Suppressor macrophage treated with lipopolysaccharide for 1 hour (primary cell): ENCODE measurements at places on chromosomes 3 and 15.

- no peak for DNase-seq
Measured at GRCh38 chr3:44661189-44661588, 12.7 kb downstream of the ZNF35 start.

DNA sequence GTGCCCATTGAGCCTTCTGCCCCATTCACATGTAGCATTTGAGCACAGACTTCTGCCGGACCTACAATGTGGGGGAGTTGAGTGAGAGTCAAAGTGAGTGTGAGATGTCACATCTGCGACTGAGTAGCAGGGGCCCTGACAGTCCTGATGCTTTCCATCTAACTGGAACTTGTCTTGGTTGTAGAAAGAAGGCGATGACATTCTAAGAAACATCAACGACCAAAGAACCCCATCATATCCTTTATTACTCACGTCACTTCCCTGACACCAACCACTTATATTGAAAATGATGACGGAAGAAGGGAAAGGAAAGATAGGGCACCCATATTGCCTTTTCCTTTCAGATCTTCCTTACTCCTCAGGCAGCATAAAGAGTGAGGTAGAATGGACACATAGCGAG lies 30.5 kb downstream of the SMAD3 start:
- no peak for DNase-seq

GRCh38 chr3:4504340-4505261 lies 11.5 kb downstream of the ITPR1 start:
- DNase-seq, result peak; percentile 51

- no peak for DNase-seq
Measured at GRCh38 chr3:66404197-66404596, 96.6 kb downstream of the LRIG1 start.

- DNase-seq, result no peak
Measured at GRCh38 chr15:76440441-76440840, 103.9 kb downstream of the ISL2 start.

GRCh38 chr15:86167841-86168240 lies 88.2 kb downstream of the AGBL1 start:
- DNase-seq, result no peak

GRCh38 chr3:194930377-194931204 lies 244.9 kb downstream of the FAM43A start:
- peak; percentile 47 for DNase-seq

GRCh38 chr3:10560060-10560861 lies 54.9 kb upstream of the ATP2B2 start:
- DNase-seq, result no peak

DNA sequence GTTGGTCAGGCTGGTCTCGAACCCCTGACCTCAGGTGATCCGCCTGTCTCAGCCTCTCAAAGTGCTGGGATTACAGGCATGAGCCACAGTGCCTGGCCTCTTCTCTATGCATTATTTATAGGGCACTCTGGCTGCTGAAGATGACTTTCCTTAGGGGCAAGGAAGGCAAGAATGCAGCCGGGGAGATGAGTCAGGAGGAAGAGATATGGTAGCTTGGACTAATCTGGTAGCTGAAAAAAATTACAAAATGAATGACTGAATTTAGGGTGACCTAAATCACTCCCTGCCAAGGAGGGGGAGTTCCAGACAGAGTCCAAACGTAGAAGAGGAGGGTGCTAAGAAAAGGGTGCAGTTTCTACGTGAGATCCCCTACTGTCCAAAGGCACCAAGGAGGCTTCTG lies 14.2 kb downstream of the RHCG start:
- DNase-seq, result no peak

DNA sequence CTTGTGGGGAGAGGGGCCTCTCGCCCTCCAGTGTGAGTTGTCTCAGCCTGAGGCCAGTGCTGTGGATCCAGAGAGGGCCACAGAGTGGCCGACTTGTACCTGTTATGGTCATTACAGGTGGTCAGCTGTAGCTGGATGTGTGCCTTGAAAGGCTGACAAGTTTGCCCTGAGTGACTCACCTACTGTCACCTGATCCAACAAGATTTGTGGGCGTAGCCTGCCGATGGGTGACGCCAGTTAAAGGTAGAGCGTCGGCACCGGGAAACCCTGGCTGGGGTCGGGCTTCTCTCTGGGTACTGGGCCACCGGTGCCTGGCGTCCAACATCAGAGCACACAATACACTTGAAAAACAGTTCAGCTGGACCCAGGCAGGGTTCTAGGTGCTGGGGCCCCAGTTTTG lies 2.8 kb upstream of the ISG20 start:
- no peak for DNase-seq

GRCh38 chr3:33883538-33883950 lies 85.1 kb downstream of the PDCD6IP start:
- DNase-seq, result peak; percentile 67

GRCh38 chr3:190746986-190747385 lies 115.5 kb downstream of the GMNC start:
- no peak for DNase-seq

DNA sequence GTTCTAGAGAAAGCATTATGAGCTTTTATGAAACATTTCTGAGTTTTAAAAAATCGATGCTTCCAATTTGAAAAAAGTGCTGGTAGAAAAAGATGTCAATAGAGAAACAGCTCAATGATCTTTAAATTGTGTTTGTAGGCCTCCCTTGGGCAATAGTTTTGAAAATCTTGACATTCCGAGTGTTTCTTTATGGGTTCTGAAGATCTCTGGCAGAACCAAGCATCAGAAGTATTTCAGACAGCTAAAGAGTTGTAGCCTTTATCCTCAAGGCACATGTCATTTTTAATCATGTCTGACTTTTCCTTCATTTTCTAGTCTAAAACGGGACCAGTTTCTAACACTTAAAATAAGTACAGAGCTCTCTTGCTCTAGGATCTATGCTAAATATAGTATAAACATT lies 188.1 kb upstream of the CBLB start:
- DNase-seq, result no peak

GRCh38 chr3:160097478-160097877 lies 108.8 kb downstream of the IL12A start:
- no peak for DNase-seq

DNA sequence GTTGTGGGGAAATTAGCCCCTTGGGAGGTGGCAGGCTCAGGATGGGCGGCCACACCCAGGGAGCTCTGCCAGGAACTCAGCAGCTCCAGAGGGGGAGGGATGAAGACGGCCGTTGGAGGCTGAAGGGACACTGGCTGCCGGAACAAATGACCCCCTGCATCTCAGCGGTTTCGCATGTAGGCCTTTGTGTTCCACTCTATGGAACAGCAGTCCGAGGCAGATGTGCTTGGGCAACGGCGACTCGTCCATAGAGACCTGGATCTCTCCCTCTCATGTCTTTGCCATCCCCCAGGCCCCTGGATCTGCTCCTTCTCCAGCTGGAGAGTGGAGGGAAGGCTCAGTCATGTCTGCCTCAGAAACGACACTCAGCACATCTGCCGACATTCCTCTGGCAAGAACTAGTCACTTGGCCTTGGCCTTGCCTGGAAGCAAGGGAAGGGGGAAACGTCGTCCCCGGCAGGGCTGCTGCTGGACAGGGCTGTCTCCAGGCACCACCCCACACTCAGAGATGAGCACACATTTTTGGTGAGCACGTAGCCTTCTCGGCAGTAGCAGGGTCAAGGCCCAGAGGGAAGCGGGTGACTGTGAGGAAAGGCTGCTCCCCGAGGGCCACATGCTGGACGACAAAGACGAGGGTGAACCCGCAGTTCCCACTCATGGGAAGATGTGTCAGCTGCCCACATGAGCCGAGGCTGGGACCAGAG lies 83.8 kb downstream of the ASB7 start:
- DNase-seq, result no peak

- DNase-seq, result no peak
Measured at GRCh38 chr15:67228286-67228685, 26.2 kb downstream of the AAGAB start.

DNA sequence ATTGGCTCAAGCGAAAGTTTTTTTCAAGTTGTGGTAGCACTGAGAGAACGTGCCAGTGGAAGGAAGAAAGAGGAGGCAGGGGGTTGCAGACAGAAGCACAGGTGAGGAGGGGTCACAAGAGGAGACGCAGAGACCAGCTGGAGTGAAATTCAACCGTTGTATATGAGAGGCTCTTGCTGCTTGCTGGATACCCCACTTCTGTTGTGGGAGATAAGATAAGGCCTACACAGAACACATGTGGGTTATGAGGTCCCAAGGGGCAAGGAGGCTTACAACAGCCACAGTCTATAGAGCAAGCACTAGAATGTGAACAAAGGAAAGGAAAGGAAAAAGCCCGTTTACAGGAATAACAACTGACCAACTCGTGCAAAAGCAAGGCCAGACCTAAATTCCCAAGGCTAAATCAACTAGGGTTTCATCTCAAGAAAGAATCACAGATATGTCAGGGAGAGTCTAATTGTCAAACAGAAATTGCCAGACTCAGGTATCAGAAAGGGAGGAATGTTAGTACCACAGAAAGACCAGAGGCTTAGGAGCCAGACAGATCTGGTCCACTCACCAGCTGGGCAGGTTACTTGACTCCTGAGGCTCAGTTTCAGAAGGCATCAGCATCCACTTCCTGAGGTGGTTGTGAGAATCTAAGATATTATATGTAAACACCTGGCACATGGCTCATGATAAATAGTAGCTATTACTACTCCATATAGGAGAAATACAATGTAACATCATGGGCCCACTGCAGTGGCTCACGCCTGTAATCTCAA lies 60.9 kb downstream of the MSL2 start:
- no peak for DNase-seq

GRCh38 chr15:97547381-97547780 lies 413.1 kb upstream of the ARRDC4 start:
- DNase-seq, result no peak

- DNase-seq, result no peak
Measured at GRCh38 chr15:99423186-99424130, 142.3 kb upstream of the MEF2A start.

DNA sequence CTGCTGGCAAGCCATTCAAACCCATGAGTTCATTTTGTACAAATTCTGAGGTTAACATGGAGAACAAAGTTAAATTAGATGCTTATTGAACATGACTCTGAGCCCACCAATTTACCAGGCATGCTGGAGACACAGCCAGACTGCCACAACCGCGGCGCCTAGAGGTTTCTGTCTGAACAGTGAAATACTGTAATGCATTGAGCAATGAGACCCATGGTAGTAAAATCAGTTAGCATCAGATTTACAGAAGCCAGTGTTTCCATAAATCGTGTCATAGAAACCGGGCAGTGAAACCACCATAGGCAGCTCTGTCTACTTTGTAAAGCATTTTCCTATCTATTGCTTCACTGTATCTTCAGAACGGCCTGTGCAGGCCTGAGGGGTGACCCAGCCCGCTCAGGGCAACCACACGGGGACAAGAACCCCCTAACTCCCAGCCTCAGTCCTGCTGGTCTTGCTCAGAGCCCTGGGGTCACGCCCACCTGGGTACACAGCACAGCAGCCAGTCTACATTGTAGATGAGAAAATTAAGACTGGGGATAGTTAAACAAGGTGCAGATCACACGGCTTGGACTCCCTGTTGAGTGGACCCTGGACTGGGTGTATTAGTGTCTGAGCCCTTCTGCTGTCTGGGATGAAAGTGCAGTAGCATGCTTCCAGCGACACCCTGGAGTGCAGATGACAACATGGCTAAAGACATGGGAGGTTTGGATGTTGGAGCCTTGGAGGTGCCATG lies 44.2 kb downstream of the MGLL start:
- peak; percentile 44 for DNase-seq

- no peak for DNase-seq
Measured at GRCh38 chr15:29349196-29349595, 79.6 kb upstream of the NSMCE3 start.

- DNase-seq, result peak; percentile 84
Measured at GRCh38 chr3:32143849-32144757, 37.7 kb downstream of the GPD1L start.

DNA sequence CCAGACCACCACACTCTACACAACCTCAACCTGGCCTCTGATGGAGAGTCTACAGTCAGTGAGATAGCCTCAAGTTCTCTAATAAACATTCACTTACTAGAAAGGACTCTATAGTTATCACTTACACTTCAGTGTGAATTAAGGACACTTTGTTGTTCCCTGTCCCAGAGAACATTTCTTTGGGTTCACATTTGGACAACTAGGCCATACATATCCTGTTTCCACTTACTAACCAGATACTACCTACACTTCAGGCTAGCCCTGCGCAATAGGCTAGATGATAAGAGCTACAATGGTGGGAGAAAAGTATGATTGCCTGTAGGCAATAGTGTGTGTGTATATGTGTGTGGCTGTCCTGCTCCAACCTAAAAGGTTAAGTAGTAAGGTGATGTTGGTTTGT lies 72.7 kb downstream of the TP63 start:
- DNase-seq, result no peak

- peak; percentile 91 for DNase-seq
Measured at GRCh38 chr15:66851311-66852063, 149.5 kb downstream of the SMAD6 start.

DNA sequence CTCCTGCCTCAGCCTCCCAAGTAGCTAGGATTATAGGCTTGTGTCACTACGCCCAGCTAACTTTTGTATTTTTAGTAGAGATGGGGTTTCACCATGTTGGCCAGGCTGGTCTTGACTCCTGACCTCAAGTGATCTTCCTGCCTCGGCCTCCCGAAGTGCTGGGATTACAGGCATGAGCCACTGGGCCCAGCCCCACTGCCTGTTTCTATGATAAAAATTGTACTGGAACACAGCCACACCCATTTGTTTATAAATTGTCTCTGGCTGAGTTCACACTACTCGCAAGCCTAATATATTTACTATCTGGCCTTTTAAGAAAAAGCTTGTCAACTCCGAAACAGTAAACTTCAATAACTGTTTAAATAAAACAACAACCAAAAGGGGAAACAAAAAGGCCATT lies 309.4 kb upstream of the WNT5A start:
- no peak for DNase-seq

GRCh38 chr3:190619761-190620160 lies 105.9 kb downstream of the IL1RAP start:
- peak; percentile 15 for DNase-seq

DNA sequence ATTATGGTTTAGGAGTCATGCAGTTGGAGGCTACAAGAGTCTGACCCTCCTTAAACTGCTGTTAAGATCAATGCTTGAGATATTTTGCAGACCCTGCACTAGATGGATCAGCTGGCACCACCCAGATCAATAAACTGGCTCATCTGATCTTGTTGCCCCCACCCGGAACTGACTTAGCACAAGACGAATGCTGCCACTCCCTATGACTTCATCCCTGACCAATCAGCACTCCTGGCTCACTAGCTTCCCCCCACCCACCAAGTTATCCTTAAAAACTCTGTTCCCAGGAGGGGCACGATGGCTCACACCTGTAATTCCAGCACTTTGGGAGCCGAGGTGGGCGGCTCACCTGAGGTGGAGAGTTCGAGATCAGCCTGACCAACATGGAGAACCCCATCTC lies 594.0 kb downstream of the NTRK3 start:
- DNase-seq, result no peak

GRCh38 chr3:190097025-190097424 lies 23.7 kb downstream of the P3H2 start:
- no peak for DNase-seq

- no peak for DNase-seq
Measured at GRCh38 chr15:66067687-66068086, 185.9 kb downstream of the MEGF11 start.
